Gastroesophageal sphincter (tissue), 4 donors: ENCODE measurements at places on chromosomes 4 and X. TPM values are rescaled to one million over a fixed set of nuclear protein-coding genes. Genes with fewer than 3 reads are reported as not detected.

- ATAC-seq = no peak
Observed at GRCh38 chr4:161525121-161525520, 638.7 kb downstream of the FSTL5 start.

DNA sequence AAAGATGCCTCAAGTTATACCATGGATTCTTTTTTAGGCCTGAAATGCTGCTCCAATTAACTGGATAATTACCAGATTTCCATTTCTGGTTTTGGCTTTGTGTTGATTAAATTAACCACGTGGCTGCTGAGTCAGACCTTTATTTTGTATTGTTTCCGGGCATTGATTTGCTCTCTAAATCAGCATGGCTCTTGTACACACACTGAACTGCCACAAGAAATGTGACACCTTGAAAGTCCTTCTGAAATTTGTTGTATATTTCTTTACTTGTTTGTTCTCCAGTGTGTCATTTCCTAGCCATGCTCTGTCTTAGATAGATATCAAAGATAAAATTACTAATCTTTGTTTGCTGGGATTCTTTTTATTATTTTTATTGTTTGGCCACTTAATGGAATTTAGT, 11.7 kb downstream of the MTTP start:
- no peak for ATAC-seq

- ATAC-seq = peak; percentile 43
Observed at GRCh38 chr4:157246964-157247363, 26.4 kb downstream of the GRIA2 start.

DNA sequence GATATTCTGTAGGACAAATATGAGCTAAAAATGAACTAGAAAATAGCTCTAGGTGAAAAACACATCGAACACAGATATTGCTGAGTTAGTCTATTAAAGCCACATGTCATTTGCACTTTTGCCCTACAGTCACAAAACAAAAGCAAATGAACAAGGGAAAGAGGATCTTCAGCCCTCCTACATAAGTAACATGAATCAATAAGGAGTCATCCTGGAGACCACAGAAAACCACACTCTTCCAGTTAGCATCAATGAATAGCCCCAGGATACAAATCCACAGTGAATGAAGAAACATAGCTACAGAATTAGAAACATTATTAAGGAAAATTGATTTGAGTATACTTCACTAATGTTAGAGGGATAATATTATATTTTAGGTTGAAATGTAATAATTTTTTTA, 311.4 kb downstream of the MAPK10 start:
- no peak for ATAC-seq

DNA sequence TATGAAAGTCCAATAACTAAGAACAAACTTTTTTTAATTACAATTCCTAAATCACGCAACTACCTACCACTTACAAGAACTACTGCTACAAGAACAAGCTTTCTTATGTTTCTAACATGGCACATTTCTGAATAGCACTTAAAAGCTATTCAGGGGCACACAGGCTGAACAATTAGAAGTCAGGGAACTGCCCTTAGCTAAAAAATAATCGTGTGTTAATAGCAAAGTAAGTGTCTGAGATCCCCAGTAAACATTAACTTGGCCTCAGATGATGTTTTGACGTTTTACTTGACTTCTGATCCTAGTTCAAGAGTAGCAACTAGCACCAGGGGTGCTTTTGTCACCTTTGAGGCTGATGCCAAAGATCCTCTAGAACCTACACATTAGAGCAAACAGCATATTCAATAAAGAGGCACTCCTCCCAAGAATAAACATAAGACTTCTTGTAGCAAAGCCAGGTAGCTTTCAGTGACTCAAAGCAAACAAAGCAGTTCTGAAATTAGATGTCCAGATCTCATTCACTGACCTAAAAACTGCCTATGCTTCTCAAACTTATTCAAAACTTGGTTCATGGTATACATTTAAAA, 16.2 kb downstream of the SPOCK3 start:
- no peak for ATAC-seq

DNA sequence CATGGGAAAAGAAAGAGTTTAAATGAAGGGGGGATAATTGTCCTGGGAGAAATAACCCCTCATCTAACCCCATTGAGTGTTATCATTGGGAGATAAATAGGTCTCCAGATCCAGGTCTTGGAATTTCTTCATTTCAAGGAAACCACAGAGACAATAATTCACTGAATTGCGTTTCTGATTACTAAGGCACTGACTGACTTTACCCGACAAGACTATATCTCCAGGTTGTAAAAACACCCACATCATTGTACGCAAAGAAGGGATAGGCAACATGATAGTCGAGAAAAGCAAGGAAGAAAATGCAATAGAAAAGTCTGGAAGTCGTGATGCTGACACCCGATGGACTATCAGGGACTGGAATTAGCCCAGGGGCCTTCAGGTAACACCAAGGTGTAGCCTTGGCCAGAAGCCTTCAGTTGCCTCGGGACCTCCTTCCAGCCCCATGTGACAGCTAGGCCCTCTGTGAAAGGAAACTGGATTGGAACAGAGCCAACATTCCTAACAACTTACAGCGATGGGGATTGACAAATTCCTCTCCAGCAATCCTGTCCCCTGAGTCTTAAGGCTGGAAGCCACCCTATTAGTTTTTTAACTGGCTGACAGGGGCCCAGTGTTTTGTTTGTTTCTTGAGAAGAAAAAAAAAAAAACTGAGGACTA, 46.5 kb upstream of the RAB9B start:
- ATAC-seq = no peak

DNA sequence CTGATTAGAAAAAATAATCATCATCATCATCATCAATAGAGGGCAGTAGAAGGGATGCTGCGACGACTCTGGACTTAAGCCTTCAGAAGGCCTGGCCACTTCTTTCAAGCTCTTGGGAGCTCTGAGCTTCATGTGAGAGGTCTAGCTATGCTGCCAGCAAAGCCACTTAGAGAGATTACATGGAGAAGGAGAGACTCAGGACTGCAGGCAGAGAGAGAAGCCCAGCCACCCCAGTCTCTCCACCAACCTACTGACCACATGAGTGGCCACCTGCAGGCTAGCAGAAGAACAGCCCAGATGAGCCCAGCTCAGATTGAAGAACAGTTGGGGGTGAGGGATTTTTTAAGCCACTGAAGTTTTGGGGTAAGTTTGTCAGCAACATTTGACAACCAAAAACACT, 17.1 kb upstream of the TMEM150C start:
- no peak for ATAC-seq

DNA sequence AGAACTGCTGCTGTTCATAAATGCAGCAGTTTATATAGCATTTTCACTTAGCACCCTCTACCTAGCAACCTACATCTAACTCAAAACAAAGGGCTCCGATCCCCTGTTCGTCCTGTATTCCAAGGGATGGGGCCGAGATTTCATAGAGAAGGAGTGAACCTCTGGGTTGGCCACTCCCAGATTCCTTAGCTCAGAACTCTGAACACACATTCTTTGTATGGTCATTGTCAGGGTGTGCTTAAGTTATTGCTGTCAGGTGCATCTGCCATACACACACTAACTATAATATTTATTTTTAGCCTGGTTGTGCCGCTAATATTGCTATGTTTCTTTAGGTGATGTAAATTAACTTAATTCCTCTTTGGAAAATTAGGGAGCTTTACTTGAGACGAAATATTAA, 47.7 kb upstream of the AADAT start:
- no peak for ATAC-seq

DNA sequence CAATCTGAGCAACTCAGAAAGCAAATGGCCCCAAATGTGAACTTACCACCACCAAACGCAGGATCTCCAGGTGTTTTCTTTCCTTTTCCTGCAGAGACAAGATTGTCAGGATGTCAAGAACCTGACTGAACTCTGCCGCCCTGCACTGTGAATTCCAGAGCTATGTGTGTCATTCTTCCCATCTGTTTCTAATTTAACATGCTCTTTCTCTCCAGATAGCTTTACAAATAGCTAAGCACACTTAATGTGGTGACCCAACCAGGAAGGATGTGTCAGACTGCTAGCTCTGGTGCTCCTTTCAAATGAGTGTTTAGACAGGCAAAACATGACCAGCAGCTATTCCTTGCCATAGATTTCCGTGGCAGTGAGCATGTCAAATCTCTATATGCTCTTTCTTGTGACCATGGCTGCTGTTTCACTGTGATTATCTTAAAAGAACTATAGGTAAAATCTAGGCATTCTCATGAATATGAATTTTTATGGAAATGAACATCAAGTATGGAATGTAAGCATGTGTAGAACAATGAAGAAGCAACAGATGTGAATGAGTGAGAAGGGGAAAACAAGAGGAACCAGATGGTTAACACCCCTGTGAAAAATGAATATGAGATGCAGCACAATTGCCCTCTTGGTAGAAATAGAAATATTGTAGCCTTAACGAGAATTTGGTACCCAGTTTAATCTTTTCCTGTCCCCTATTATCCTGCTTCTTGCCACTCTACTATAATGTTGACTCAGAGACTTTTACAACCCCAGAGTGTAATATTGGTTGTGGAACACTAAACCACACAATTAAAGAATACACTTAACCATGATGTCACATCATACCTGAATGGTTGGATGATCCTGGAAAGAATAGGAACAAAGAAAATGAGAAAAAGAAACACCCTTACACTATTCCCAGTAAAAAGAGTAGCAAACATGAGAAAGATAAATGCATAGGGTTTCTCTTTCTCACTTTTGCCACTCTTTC, 247.8 kb upstream of the DKK2 start:
- peak; percentile 55 for ATAC-seq

DNA sequence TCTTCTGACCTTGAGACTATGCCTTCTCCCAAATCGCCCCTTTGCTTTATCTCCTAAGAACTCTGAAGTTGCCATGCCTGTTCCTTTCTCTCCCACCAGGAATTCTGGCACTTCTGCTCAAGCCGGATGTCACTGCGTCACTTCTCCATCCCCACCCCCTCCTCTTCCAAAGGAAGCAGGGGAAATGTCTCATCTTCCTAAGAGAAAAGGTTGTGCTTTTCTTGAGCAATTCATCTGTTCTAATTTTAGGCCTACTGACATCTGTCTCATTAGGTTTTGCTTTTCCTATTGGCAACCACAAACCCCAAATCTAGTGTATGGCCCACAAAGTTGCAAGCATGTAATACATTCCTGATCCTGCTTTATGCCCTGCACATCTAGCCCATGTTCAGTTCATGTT, 163.1 kb upstream of the PLAC1 start:
- no peak for ATAC-seq

DNA sequence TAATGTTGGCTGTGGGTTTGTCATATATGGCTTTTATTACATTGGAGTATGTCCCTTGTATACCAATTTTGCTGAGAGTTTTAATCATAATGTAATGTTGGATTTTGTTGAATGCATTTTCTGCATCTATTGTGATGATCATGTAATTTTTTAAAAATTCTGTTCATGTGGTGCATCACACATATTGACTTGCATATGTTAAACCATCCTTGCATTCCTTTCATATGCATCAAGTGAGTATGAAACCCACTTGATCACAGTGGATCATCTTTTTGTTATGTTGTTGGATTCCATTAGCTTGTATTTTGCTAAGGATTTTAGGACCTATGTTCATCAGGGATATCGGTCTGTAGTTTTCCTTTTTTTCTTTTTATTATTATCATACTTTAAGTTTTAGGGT, 12.1 kb downstream of the HEPH start:
- ATAC-seq = no peak

- peak; percentile 62 for ATAC-seq
Observed at GRCh38 chr4:30802622-30803323, 82.6 kb downstream of the PCDH7 start.

GRCh38 chr4:56705966-56706365, 24.9 kb upstream of the HOPX start:
- no peak for ATAC-seq

PRMT9 gene
- 10.7 TPM for total RNA-seq

FAM156A gene
- 14.1 TPM for total RNA-seq

OTUD6A gene
- not detected for total RNA-seq

USP51 gene
- total RNA-seq = 1.5 TPM

HSD17B13 gene
- total RNA-seq = 0.64 TPM

MYOZ2 gene
- 0.20 TPM for total RNA-seq
